Kidney tubule cell (primary cell): ENCODE measurements at places on chromosomes 1 and 21.

GRCh38 chr1:66693856-66694255 is 58.4 kb upstream of the DYNLT5 start:
- peak; percentile 55 for DNase-seq

GRCh38 chr21:42147386-42148020 is 71.4 kb upstream of the ABCG1 start:
- DNase-seq, result no peak

DNA sequence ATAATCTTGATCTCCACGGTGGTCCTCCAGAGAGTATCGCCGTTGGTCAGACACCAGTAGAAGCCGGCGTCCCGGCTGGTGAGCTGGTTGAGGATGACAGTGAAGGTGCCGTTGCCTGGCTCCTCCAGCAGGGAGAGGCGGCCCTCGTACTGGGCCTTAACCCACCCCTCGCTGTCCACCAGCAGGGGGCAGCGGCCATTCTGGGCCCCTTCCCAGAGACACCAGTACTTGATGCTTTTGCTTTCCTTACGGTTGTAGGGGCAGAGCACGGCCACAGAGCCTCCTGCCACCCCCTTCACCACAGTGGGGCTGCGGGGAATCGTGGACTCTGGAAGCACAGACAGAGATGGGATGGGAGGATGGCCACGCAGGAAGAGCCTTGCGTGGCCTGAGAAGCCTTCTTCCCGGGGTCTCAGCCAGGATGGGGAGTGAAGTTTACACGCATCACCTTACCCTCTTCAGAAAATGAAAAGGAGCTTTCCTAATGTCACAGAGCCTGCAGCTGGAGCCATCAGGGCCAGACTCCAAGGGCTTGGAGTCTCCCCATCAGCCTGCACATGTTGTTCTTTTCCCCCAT is 10.7 kb downstream of the PIGR start:
- peak; percentile 54 for DNase-seq

DNA sequence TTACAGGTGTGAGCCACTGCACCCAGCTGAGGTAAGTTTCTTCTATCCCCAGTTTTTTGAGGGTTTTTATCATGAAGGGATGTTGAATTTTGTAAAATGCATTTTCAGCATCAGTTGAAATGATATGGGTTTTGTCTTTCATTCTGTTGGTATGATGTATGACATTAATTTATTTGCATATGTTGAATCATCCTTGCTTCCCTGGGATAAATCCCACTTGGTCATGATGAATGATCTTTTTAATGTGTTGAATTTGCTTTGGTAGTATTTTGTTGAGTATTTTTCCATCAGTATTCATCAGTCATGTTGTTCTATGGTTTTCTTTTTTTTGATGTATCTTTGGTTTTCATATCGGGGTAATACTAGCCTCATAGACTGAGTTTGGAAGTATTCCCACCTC is 141.0 kb downstream of the RPS6KC1 start:
- no peak for DNase-seq

- no peak for DNase-seq
Observed at GRCh38 chr1:114901814-114902213, 47.2 kb downstream of the SYCP1 start.

DNA sequence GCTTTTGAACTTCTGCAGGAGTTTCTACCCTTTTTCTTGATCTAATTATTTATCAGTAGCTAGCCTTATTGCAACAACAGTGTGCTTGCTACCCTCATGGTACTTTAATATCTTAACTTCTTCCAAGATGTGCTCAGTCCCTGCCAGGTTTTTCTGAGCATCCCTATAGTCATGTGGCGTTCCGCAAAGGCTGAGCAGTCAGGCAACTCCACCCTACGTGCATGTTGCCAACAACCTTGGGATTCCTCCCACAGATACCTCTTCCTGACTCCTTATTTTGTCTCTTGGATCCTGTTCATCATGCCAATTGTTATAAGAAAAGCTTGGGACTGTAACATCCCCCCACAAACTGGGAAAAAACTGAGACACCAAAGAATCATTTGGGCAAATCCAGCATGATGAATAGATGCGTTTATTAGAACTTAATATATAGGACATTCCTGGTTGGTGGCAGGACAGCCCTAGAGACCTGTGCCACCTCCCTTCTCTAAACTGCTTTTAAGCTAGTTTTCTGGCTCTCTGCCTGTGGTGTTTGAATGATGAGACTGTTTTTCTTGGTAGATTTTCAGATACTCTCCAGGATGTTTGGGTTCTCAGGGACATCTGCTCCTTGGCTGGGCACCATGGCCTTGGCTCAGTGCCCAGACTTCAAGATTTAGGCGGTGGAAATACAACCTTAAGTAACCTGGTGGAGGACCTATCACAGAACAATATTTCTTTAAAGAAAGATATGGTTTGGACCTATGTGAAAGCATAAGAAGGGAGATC is 27.1 kb upstream of the KCTD3 start:
- DNase-seq, result peak; percentile 42

DNA sequence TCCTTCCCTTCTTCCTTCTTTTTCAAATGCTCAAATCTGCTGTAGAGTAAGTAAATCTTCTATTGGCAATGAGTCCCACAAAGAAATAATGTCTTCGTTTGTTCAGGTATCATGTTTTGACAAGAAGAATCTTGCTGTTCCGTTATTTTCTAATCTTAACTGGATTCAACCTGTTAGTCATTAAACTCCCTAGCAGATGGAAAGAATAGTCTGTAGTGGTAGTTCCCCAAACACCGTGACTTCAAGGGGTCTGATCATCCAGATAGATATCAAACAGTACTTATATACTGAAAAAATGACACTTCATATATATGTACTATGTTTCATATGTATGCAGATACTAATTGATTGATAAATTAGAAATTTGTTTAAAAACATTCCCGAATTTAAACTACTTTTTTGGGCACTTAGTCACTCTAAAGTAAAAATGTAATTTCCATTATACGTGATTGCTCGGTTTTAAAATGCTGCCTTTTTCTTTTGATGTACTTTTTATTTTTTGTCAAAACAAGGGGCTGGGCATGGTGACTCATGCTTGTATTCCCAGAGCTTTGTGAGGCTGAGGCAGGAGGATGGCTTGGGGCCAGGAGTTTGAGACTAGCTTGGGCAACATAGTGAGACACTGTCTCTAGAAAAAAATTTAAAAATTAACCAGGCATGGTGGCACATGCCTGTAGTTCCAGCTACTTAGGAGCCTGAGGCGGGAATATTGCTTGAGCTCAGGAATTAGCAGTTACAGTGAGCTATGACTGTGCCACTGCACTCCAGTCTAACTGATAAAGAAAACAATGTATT is 335.7 kb upstream of the SNX7 start:
- DNase-seq, result peak; percentile 97

DNA sequence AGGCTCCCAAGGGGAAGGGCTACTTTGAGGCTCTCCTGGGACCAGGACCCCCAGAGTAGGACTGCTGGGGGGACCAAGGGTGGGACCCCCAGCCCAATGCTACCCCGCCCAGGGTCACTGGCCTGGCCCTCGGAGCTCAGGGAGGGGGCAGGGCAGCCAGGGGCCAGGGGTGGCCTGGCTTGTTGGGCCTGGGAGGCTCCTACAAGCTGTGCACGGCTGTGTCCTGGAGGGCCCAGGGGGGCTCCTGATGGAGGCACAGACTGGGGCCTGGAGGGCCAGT is 2.2 kb downstream of the HES4 start:
- DNase-seq, result no peak

GRCh38 chr1:7247158-7247557 is 461.9 kb downstream of the CAMTA1 start:
- DNase-seq, result no peak

- no peak for DNase-seq
Observed at GRCh38 chr1:236149696-236150228, 7.4 kb downstream of the GPR137B start.

DNA sequence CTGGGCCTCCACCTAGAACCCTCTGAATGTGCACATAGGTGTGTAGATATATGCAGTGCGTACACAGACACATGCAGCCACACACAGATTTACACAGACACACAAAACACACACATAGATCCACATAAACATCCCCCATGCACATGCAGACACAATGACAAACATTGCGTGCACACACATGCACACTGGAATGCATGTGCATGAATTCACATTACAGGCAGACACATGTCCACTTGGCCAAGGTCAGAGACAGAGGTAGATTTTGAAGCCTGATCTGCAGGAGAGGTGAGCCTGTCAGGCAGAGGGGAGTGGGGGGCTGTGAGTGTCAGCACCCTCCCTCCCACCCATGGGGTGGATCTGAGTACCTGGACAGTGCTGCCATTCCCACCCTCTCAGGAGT is 338.5 kb downstream of the PTPRU start:
- no peak for DNase-seq
